ENCODE measurements at places on chromosomes 6 and 20. TPM values are rescaled to one million over a fixed set of nuclear protein-coding genes. Genes with fewer than 3 reads are reported as not detected.

Gene EDEM2
- 14.4 TPM for total RNA-seq

Gene SPTLC3
- 7.5 TPM for total RNA-seq

Gene SYNDIG1
- total RNA-seq: not detected

Gene MUCL3
- total RNA-seq: 0.21 TPM

Gene SLC17A1
- total RNA-seq: not detected

Gene MUC22
- 9.1 TPM for total RNA-seq

DNA sequence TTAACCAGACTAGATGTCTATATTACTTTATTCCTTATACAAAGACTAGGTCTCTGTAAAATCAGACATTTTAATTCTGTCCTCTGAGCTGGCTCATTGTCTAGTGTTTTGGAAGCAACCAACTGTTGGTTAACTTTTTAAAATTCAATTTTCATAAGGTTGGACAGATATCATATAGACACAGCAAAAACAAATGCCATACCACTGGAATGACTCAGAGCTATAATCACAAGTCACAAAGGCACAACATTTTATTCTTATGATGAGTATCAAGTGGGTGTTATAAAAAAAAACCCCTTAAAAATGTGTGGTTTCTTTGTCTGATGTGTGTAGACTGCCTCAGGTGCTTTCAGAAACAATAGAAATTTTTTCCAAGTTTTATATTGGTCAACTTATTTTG is 296.2 kb upstream of the MARCKS start:
- DNase-seq: no peak

- no peak for DNase-seq
Measured at GRCh38 chr6:136549300-136550044, 750 bp downstream of the MAP7 start.

DNA sequence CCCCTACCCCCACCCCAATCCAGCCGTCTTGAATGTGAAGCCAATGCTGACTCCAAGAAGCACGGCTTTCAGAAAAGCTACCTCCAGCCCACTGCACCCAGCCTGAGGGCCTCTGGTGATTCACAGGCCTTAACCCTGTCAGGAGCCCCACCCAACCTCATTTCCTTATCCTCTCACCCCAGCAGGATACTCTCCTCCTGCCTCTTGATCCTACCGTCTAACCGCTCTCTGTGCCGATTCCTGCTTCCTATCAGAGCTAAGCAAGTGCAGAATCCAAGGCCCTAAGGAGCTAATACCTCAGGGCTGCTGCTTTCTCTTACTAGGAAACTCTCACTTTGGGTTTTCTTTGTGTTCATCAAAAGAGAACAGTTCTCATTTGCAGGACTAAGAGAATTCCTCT is 47.2 kb downstream of the TRERF1 start:
- no peak for DNase-seq

GRCh38 chr20:43383026-43383795 is 74.5 kb upstream of the SRSF6 start:
- no peak for DNase-seq

- DNase-seq: no peak
Measured at GRCh38 chr20:61736001-61736635, 329.6 kb downstream of the TAF4 start.

GRCh38 chr20:52619101-52619500 is 353.1 kb upstream of the TSHZ2 start:
- DNase-seq: no peak

DNA sequence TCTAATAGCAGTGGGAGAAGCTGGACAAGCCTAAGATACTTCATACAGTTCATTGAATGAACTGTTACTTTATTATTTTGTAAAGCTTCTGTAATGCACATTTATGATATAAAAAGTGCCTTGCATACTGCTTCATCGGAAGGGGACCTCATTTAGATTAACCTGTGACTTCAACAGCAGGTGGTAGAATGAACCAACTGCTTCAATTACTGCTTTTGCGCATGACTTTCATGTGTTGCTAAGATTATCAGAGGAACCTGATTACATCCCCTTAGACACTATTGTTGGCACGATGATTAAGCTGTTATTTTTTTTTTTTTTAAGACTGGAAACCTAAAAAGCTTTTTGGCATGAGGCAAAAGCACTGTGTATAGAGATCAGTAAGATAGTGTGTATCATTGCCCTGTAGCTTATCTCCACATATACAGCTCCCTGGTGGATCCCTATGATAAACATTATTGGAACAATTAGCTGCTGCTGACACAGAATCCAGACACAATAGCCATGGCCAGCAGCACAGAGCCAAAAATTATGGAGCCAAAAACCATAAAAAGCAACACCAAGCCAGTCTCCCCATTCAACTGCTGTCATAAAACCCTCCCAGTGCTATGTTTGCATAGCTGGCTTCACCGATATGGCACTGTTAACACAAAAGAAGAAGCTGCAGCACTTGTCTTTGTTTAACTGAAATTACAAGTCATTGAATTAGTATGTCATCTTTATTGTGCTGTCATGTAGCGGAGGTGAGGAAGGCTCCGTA is 731.6 kb upstream of the MMS22L start:
- DNase-seq: no peak

DNA sequence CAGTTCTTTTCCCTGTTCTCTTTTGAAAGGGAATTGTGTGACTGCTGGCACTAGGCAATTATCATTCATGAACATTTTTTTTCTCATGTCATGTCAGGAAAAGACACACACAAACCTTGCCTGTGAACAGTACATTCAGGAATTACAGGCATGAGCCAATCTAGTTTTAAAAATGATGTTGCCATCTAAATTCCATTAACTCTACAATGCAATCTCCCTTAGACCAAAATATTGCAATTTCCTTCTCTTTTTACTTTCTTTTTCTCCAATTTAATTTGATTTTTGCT is 127.5 kb upstream of the STMND1 start:
- no peak for DNase-seq

- DNase-seq: no peak
Measured at GRCh38 chr6:88780714-88781389, 182.6 kb downstream of the RNGTT start.

DNA sequence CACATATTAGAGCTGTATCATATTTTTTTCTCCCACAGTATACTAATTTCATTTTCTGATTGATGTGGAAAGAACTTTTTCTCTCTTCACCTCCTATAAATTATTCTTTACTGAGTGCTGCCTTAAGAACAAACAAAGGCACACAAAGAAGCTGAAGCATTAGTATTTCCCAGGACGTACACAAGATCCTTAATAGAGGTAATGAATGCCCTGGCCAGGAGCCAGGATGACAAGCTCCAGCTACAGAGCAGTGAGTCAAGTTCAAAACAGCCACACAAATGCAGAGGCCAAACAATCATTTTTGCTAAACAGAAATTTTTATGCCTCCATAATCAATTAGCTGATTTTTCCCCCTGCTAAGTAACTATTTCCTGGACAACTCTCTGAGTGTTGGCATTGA is 639.6 kb downstream of the EPHA7 start:
- no peak for DNase-seq

- DNase-seq: no peak
Measured at GRCh38 chr20:17281478-17281877, 54.6 kb downstream of the PCSK2 start.

GRCh38 chr6:114281496-114281895 is 61.3 kb downstream of the HS3ST5 start:
- DNase-seq: no peak
